Parietal lobe (tissue), 2 donors: ENCODE measurements at places on chromosomes 5 and 9. TPM values are rescaled to one million over a fixed set of nuclear protein-coding genes. Genes with fewer than 3 reads are reported as not detected.

RETREG1 gene
- 67.9 TPM for total RNA-seq

CTSL gene
- 20.3 TPM for total RNA-seq

FST gene
- total RNA-seq: 2.2 TPM

IFNA14 gene
- total RNA-seq: not detected

SPRY4 gene
- total RNA-seq: 9.7 TPM

CXCL14 gene
- 7.8 TPM for total RNA-seq

UGT3A2 gene
- not detected for total RNA-seq

GBGT1 gene
- total RNA-seq: 6.9 TPM

PCDHB13 gene
- total RNA-seq: 29.7 TPM

PCDHB7 gene
- total RNA-seq: 17.8 TPM

SMIM3 gene
- 1.3 TPM for total RNA-seq

ALAD gene
- 23.8 TPM for total RNA-seq

DEPDC1B gene
- total RNA-seq: 17.5 TPM

STOML2 gene
- 38.5 TPM for total RNA-seq

CAMK2A gene
- 13.8 TPM for total RNA-seq

KIF4B gene
- 0.63 TPM for total RNA-seq

C9orf72 gene
- total RNA-seq: 82.3 TPM
